ENCODE measurements at places on chromosomes 11 and 22.
A peak's percentile ranks its signal among the peaks of the same experiment; 100 is the strongest.

DNA sequence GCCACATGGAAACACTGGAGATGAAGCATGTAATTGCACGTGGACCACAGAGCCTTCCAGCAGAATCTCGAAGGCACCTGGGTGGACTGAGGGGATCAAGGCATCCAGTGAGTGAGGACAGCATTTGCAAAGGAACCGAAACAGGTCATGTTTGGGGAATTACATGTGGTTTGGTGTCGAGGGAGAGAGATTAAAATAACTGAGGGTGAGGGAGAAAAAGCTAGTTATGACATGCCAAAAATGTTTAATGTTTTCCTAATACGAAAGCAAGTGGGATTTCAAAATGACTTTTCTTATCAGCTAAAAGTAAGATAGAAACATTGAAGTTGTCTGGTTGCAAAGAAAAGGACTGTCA, 157.1 kb downstream of the BLID start:
- no peak for DNase-seq

- DNase-seq: no peak
Measured at GRCh38 chr11:44407211-44407996, 97.5 kb upstream of the ALX4 start.

DNA sequence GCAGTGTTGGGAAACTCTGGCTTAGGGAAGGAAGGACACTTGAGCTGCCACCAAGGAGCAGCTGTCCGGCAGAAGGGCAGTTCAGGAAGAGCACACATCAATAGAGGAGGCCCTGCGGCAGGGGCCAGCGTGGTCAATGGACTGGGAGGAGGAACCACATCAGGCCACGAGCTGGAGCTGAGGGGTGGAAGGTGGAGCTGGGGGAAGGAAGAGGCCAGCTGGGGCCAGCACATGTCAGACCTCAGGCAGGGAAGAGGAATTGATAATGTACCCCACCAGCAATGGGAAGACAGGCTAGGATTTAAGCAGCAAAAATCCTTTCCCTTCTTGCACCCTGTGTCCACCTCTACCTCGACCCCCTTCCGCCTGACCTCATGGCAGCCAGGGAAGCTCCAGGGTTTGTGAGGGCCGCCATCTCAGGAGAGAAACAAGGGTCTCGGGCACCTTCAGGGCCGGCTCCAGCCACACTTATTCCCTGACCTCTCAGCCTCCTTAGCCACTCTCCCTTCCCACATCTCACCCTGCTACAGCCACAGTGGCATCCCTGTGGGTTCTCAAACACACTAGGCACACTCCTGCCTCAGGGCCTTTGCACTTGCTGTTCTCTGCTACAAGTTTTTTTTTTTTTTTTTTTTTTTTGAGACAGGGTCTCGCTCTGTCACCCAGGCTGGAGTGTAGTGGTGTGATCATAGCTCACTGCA, 157.8 kb upstream of the GRK3 start:
- no peak for DNase-seq

- DNase-seq: no peak
Measured at GRCh38 chr22:27996529-27996925, 77.5 kb upstream of the PITPNB start.

DNA sequence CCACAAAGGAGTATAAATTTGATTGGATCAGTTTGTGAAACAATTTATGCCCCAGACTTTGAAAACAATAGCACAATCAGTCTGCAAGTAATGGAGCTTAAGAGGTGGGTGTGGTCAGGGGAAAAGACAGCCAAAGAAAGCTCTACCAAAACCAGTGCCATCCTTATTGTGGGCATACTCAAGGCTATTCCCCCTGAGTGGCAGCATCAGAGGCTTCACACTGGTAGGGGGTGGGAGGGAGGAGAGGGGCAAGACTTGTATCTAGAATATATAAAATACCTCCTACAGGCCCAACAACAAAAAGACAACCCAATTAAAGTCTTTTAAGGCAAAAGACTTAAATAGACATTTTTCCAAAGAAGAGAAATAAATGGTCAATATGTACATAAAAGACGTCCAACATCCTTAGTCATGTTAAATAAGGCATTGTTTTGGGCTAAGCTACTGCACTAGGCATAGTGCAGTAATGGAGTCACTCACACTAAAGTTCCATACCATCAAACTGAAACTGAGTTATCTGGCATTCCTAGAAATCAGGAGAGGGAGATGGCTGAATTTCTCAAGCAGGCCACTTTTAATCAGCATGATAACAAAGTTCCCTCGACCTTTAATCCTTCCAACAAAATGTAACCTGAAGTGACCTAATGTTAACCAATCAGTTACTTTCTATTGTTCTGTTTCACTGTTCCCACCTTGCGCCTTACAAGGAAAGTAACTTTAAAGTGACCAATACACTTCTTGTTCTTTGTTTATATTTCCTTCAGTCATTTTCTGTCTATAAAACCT, 24.8 kb downstream of the NARS2 start:
- no peak for DNase-seq

DNA sequence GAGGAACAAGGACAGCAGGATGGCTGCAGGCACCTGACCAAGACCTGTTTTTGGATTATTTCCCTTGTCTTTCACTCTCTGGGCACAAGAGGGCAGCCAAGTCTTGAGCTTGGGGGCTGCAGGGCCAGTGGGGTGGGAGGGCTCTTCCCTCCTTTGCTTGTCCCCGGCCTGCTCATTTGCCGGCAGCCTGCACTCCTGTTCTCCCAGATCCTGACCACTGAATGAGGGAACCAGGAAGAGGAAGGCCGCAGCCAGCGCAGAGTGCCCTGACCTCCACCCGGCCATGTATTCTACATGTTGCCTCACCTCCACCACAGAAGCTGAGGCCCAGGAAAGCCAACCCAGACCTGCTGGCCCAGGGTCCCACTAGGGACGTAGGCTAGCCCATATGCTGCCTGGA, 15.5 kb upstream of the NNMT start:
- DNase-seq: peak; percentile 11

GRCh38 chr11:123132881-123133280, 62.2 kb downstream of the CLMP start:
- no peak for DNase-seq

GRCh38 chr11:59196777-59197176, 15.9 kb downstream of the MPEG1 start:
- DNase-seq: no peak

DNA sequence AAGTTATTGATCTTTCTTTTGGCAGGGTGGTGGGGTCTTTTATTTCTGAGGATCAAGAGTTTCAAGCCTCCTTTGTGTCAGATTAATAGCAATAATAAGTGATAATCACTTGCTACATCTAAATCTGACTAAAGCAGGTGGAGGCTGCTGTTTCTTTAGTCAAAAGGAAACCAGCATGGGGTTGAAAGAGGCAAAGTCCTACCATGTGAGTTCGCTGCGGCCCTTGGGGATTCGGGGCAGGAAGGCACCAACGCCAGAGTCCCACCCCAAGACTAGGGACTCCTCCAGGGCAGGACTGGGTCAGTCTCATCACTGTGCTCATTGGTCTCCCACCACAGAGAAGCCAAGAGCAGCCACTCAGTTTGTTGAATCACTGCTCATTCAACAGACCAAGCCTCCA, 73.0 kb downstream of the TENM4 start:
- no peak for DNase-seq

DNA sequence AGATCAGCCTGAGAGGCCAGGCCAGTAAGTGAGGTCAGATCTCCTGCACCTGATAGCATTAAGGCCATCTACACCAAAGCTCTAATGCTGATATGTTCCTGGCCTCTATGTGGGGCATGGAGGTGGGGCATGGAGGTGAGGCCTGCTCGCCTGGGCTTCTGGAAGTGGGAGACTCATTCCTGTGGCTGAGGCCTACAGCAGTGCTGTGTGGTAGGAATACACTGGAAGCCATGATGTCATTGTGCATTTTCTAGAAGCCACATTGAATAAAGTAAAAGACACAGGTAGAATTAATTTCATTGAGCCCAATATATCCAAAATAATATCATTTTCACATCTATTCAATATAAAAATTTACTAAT, 2.7 kb downstream of the PNPLA3 start:
- DNase-seq: no peak

GRCh38 chr11:22276535-22276934, 61.6 kb upstream of the SLC17A6 start:
- DNase-seq: no peak

- peak; percentile 32 for DNase-seq
Measured at GRCh38 chr22:23527971-23528740, 51.9 kb downstream of the IGLL1 start.

DNA sequence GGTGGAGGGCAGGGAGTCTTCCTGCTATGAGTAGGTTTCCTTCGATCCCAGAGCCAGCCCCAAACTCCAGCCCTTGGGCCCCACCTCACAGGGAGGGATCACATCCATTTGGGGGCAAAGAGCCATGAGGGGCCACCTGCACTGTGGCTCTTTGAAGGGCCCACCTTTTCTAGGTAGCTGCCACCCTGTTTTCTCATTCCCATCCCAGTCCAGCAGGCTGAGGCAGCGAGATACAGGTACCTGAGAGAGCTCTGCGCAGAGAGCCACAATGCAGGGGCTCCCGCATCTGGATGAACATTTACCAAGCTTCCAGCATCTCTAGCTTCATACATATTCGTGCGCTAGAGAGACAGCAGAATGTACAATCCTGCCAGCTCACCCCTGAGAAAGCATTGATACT, 16.3 kb downstream of the FXYD6 start:
- DNase-seq: no peak

GRCh38 chr11:124834526-124835180, 30.6 kb upstream of the ROBO3 start:
- DNase-seq: no peak

- no peak for DNase-seq
Measured at GRCh38 chr22:50360578-50360977, 17.5 kb downstream of the PPP6R2 start.

DNA sequence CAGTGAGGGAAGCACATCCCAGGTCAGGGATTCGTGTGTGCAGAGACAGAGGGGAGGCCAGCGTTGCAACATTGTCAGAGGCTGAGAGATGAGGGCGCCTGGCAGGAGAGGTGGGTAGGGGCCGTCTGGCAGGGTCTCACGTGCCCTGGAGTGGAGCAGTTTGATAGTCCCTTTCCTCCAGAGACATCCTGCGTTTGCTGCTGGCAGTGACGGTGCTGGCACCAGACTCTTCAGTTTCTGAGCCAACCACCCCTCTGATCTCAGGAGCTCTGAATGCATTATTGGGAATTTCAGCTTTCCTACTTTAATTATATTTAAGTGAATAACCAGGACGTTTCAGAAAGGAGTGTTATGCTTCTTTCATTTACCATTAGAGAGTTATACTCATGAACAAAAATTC, 136.5 kb downstream of the WNT7B start:
- no peak for DNase-seq

DNA sequence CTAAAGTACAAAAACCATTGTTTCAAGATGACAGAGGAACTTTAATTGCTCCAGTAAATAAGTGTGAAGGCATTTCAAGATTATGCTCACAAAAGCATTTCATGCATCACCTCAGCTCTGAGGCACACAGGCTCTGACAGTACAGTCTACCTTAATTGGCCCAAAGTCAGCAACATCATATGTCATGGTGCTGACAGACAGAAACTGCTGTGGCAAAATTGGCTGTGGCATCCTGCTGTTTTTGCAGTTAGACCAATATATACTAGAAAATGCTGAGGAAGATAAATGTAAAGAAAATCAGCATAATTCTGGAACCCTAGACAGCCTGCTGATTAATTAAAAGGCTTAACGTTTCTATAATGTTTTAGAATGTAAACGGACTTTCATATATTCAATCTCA, 34.9 kb upstream of the PPP2R1B start:
- no peak for DNase-seq

GRCh38 chr11:88068848-88069554, 106.2 kb downstream of the RAB38 start:
- no peak for DNase-seq

GRCh38 chr11:125335106-125335505, 161.0 kb downstream of the FEZ1 start:
- DNase-seq: no peak

DNA sequence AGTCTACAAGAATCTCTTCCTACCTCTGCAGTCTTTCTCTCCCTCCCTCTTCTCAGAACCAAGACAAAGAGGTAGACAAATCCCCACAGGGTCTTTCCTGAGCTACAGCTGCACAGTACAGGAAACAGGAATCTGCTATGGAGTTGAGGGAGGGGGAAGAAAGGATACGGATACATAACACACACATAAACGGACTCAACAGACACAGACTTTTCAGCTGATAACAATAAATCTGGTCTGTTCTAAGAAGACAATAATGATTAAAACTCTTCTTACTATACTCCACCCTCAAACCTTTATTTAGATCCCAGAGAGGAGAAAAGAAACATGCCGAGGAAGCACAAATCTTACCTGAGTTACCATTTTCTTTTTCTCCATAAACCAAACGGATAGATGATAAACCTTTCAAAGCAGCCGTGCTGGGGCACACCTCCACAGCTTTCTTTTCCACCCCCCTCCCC, 122.2 kb downstream of the APOL5 start:
- no peak for DNase-seq

- no peak for DNase-seq
Measured at GRCh38 chr11:63907063-63907462, 9.9 kb downstream of the RCOR2 start.

GRCh38 chr11:128948583-128948982, 5.9 kb upstream of the TP53AIP1 start:
- no peak for DNase-seq

All from CD4-positive, alpha-beta T cell treated with Interleukin-4 for 1 hour (primary cell).